ENCODE measurements at places on chromosomes 6 and 20. TPM values are rescaled to one million over a fixed set of nuclear protein-coding genes. Genes with fewer than 3 reads are reported as not detected.

The CBLN4 gene
- not detected for total RNA-seq

The DCDC2 gene
- total RNA-seq = not detected

The KIF16B gene
- total RNA-seq = 13.8 TPM

The RNF144B gene
- 0.79 TPM for total RNA-seq

The PAK1IP1 gene
- 10.7 TPM for total RNA-seq

The SEMG2 gene
- not detected for total RNA-seq

The BNIP5 gene
- under 0.01 TPM for total RNA-seq

The ATP6V1G2 gene
- 10.4 TPM for total RNA-seq

The GSTA5 gene
- not detected for total RNA-seq

The EFCAB8 gene
- total RNA-seq = under 0.01 TPM
